ENCODE measurements at places on chromosomes 3 and 15. TPM values are rescaled to one million over a fixed set of nuclear protein-coding genes. Genes with fewer than 3 reads are reported as not detected.

TMEM40 gene
- total RNA-seq = not detected

TUSC7 gene
- not detected for total RNA-seq

ZBTB20 gene
- total RNA-seq = 12.0 TPM

GOLGA6L4 gene
- total RNA-seq = 0.75 TPM
